ENCODE measurements at places on chromosomes 7 and 10.

- no peak for DNase-seq
Observed at GRCh38 chr7:106476751-106477150, 184.2 kb downstream of the CCDC71L start.

DNA sequence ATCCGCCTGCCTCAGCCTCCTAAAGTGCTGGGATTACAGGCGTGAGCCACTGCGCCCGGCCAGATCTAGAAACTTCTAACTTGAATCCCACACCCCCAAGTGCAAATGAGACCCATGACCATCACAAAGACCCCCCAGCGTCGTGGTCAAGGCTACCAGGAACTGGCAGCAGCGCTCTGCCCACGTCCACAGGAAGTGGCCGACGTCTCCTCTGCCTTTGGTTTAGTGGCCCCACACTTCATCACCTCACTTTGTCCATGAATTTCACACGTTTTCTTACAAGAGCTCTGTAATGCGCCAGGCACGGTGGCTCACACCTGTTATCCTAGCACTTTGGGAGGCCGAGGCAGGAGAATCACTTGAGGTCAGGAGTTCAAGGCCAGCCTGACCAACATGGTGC, 53.5 kb upstream of the TNRC18 start:
- no peak for DNase-seq

GRCh38 chr7:104196161-104196560, 11.7 kb downstream of the ORC5 start:
- DNase-seq = no peak

DNA sequence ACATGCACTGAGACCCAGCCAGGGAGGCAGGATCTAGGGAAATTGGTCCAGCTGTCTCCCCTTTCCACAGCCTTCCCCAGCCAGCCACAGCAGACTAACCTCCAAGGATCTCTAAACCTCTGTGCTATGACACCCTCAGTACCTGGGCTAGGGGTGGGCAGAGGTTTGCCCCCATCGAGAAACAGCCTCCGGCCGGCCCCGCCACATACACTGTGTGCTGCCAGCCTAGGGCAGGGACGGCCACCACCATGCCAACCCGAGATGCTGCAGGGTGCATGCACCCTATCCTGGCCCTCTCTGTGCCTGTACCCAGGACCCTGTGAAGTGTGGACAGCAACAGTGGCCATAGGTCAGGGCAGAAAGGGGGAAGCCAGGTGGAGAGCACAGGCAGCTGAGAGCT, 58.1 kb downstream of the PARP12 start:
- no peak for DNase-seq

- DNase-seq = no peak
Observed at GRCh38 chr10:29508554-29509244, 126.1 kb downstream of the SVIL start.

DNA sequence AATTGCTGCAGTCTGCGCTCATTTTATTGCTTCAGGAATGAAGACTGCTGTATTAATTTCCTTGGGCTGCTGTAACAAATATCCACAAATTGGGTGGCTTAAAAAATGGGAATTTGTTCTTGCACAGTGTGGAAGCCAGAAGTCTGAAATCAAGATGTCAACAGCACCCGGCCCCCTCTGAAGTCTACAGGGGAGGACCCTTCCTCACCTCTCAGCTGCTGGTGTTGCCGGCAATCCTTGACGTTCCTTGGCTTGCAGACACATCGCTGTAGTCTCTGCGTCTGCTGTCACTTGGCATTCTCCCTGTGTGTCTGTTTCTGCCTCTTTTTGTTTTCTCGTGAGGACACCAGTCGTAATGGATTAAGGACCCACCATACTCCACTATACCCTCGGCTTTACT, 166.2 kb downstream of the PTPN20 start:
- no peak for DNase-seq

DNA sequence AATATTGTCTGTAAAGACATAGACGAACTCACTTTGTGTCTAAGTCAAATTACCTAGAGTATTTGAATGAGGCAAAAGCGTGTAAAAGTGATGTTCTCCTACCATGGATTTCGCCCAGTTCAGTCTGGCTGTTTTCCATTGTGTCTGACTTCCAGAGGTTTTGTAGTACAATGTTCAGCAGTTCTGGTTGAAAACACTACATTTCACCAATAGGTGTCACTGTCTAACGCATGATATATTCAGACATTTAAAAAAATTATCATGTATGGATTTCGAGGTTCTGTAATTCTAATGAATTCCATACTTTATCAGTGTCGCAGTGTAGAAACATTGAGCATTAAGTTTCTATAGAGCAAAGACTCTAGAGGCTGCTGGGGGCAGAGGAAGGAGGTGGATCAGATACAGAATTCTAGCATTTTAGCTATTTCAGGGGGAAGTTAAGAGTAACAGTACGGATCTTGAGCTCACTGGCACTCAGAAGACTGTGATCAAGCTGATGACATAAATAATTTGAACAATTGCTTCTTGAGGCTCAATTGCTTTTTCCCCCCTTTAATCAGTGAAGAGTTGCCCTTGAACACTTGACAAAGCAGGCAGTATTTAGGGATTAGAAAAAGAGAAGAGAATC, 196.9 kb upstream of the RHOBTB1 start:
- DNase-seq = peak; percentile 64

DNA sequence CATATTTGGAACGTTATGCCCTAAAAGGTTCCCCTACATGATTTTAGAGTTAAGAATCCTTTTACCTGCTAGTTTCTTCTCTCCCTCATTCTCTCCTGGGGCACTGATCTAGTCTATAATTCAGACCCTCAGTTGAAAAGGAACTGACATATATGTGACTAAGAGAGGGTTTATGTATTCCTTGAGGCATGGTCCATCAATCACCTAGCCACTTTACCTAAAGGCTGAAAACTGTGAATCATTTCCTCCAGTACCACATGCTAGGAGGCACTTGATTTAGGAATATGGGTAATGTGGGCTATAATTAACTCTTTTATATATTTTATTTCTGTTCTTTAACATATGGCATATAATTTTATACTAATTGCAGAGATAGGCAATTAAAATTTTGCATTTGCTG, 303.5 kb downstream of the BBS9 start:
- no peak for DNase-seq

DNA sequence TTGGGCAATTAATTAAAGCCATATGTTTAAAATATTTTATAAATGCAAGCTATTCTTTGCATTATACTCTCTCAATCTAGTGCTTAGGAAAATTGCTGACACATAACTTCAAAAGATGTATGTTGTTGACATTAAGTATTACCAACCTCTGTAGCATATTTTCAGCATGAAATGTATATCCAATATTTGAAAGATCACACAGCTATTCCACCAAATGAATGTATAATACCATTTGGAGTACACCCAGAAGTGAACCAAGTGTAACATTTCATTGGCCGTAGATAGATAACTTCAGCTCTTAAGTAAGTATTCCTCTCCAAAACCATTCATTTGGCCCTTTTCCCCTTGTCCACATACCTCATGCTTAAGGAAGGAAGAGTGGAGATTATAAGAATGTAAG, 104.6 kb downstream of the HECTD2 start:
- no peak for DNase-seq

GRCh38 chr10:74825371-74826141, 844 bp upstream of the KAT6B start:
- no peak for DNase-seq

- DNase-seq = no peak
Observed at GRCh38 chr7:48427671-48428070, 256.4 kb downstream of the ABCA13 start.

- no peak for DNase-seq
Observed at GRCh38 chr7:14999331-14999730, 96.8 kb upstream of the DGKB start.

- no peak for DNase-seq
Observed at GRCh38 chr10:33365301-33365700, 30.8 kb upstream of the NRP1 start.

GRCh38 chr10:126204320-126204719, 184.0 kb downstream of the ADAM12 start:
- no peak for DNase-seq

GRCh38 chr10:48582970-48583369, 21.9 kb downstream of the ARHGAP22 start:
- no peak for DNase-seq

DNA sequence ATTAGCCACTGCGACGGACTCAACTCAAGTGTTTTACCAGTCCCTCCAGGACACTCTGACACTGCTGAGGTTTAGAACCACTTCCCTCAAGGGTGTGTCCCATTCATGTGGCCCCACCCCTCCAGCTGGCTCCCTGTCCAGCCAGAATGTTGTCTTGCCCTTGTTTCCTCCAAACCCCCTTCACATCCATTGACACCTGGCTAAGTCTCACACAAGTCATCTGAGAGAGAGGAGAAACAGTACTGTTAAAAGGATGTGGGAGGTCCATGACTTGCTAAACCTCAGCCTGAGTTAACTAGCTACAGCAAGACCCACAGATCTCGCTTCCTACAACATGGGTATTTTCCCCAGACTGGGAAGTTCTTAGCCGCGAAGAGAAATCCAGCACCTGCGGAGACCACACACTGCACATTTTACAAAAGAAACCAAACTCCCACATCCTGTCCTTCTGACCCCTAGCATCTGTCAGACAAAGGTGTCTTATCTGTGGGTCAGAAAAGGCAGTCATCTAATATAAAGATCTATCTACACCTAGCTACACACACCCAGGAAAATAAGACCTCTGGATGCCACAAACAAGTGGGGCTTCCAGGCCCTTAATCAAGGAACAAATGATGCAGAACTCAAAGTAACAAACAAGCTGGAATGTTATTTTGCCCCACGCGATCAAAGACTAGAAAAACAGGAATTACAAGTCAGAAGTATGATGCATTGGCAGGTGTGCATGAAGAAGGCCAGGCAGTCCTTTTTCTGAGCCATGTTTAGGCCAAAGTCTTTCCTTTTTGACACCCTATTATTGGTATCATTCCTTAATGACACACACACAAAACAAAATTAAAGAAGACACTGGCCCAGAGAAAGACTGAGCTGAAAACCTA, 13.9 kb downstream of the OSBPL3 start:
- DNase-seq = no peak

DNA sequence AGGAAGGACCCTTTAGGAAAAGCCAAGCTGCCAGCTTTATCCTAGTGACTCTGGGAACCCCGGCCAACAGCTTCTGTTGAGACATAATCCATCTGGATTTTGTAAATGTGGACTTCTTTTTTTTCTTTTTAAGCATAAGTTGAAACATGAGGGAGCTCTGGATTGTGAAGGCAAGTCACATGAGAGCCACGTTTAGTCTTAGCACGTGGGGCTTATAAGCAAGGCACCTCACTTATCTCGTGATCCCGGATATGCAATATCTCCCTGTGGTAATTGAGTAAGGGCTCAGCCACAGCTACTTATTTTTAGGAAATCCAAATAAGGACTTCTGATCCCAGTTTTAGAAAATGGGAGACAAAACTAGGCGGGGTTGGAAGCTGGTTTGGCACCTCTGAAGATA, 111.2 kb upstream of the PTN start:
- DNase-seq = peak; percentile 77

DNA sequence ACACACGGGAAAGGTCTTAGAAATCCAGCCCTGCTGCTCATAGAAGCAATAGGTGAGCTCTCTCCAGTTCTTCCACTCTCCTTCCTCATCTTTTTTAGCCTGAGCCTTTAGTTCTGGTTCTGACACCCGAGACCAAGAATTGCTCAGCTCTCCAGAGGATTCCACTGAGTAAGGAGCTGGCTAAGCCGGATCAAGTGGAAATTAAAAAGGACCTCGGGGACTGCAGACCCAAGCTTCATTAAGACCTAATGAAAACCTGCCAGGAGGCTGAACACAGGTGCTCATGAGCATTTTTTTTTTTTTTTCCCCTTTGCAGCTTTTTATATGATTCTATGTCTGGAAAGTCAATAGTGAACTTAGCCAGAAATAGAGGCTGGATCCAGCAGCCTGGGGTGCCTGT, 1176.0 kb upstream of the AUTS2 start:
- no peak for DNase-seq

- DNase-seq = no peak
Observed at GRCh38 chr10:29740981-29741545, 106.3 kb upstream of the SVIL start.

DNA sequence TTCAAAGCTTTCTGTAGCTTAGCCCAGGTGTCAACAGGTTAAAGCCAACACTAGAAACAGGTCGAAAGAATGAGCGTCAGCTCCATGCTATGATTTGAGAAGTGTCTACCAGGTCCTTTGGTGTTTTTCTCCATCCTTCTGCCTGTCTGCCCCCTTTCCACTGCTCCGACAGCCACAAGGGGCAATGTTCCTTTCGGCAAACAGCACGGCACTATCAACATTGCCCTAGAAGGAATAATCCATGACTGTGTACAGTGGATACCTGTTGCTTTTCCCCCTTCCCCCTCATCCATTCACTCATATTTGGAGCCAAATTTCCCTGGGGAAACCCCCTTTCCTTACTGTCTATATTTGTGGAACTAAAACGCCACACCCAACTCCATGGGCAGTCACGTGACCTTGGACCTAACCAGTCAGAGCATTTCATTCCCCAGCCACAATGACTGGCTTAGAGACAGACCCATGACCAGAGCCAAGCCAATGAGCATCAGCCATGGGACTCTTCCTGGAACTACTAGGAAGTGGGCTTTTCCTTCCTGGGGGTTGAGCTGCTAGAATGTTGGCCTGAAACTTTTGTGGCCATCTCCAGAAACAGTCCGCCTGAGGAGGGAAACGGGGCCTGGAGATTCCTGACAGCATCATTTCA, 51.5 kb downstream of the AFAP1L2 start:
- no peak for DNase-seq

GRCh38 chr7:17407229-17407628, 108.8 kb downstream of the AHR start:
- no peak for DNase-seq

- DNase-seq = peak; percentile 98
Observed at GRCh38 chr10:14063531-14064285, 267.0 kb downstream of the FRMD4A start.

DNA sequence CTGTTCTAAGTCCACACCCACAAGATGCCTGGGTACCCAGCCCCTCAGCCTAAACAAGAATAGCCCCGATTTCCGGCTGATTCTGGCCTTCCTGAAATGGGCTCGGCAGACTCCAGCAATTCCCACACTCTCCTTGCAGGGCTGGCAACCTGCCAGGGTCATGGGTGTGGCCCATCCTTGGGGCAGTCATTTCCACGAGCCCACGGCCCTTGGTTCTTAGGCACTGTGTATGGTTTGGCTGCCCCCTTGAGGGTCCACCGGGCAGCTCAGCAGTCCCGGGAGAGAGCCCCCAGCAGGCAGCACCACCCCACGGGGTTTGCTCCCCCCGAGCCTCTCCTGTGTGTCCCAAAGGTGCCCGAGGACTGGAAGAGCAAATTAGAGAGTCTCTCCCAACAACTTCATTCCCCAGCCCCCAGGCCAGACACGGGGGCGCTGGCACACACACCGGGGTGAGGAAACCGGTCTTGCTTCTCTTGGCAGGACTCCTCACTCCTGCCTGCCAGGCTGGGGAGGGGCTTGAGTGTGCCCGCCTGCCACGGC, 142.2 kb downstream of the EMX2 start:
- DNase-seq = peak; percentile 13

Measured in stromal cell of bone marrow (primary cell).